Esophagus (tissue), 2 donors: ENCODE measurements at places on chromosomes 5 and 9. TPM values are rescaled to one million over a fixed set of nuclear protein-coding genes. Genes with fewer than 3 reads are reported as not detected.

MZB1 gene
- polyA plus RNA-seq = 0.67 TPM

NR2F1-AS1 gene
- polyA plus RNA-seq = 3.4 TPM

LHX3 gene
- not detected for polyA plus RNA-seq

FAT2 gene
- polyA plus RNA-seq = 33.8 TPM

ZNF300 gene
- 12.6 TPM for polyA plus RNA-seq

DMRT3 gene
- 0.20 TPM for polyA plus RNA-seq

TMEM174 gene
- polyA plus RNA-seq = not detected

C5orf58 gene
- not detected for polyA plus RNA-seq

BAAT gene
- 0.01 TPM for polyA plus RNA-seq

PCDHGB7 gene
- 1.4 TPM for polyA plus RNA-seq

C9orf50 gene
- polyA plus RNA-seq = 0.05 TPM

LOX gene
- polyA plus RNA-seq = 1.2 TPM

OCLN gene
- 12.0 TPM for polyA plus RNA-seq

ALDOB gene
- 0.12 TPM for polyA plus RNA-seq

LECT2 gene
- not detected for polyA plus RNA-seq

SEMA5A gene
- 1.3 TPM for polyA plus RNA-seq

BASP1 gene
- 4.7 TPM for polyA plus RNA-seq

RASGEF1C gene
- 0.13 TPM for polyA plus RNA-seq

PCDH1 gene
- polyA plus RNA-seq = 42.6 TPM

ANKRD34B gene
- polyA plus RNA-seq = not detected

SLC6A3 gene
- not detected for polyA plus RNA-seq

ST8SIA4 gene
- polyA plus RNA-seq = 0.36 TPM

EGR1 gene
- polyA plus RNA-seq = 17.9 TPM

FGF1 gene
- 0.57 TPM for polyA plus RNA-seq

CARTPT gene
- polyA plus RNA-seq = not detected

GRM6 gene
- not detected for polyA plus RNA-seq

CDC25C gene
- polyA plus RNA-seq = 1.0 TPM

ADAMTS16 gene
- not detected for polyA plus RNA-seq

SPATA24 gene
- polyA plus RNA-seq = 5.9 TPM

OSTF1 gene
- 127 TPM for polyA plus RNA-seq

PDE8B gene
- 0.31 TPM for polyA plus RNA-seq

C6 gene
- polyA plus RNA-seq = 0.12 TPM

CCNI2 gene
- polyA plus RNA-seq = 0.04 TPM

SPATA31D4 gene
- not detected for polyA plus RNA-seq

PCDHA9 gene
- polyA plus RNA-seq = 0.02 TPM

GMCL2 gene
- polyA plus RNA-seq = not detected

CDX1 gene
- polyA plus RNA-seq = 0.08 TPM

GPX8 gene
- polyA plus RNA-seq = 3.7 TPM

RELL2 gene
- 6.3 TPM for polyA plus RNA-seq

SLC34A3 gene
- polyA plus RNA-seq = 1.3 TPM

PCDHB16 gene
- polyA plus RNA-seq = 0.08 TPM

SPINK9 gene
- polyA plus RNA-seq = 0.07 TPM

CRB2 gene
- 0.01 TPM for polyA plus RNA-seq

JAKMIP2 gene
- 0.20 TPM for polyA plus RNA-seq

ARHGEF39 gene
- polyA plus RNA-seq = 4.0 TPM

F2RL2 gene
- polyA plus RNA-seq = 0.21 TPM

PCDHA6 gene
- polyA plus RNA-seq = 0.02 TPM

EDIL3 gene
- polyA plus RNA-seq = 1.6 TPM

SPINK6 gene
- polyA plus RNA-seq = 0.59 TPM

SHROOM1 gene
- polyA plus RNA-seq = 3.3 TPM

INSL6 gene
- not detected for polyA plus RNA-seq

SPATA31A5 gene
- polyA plus RNA-seq = not detected
